ENCODE measurements at places on chromosomes 6 and 20.

DNA sequence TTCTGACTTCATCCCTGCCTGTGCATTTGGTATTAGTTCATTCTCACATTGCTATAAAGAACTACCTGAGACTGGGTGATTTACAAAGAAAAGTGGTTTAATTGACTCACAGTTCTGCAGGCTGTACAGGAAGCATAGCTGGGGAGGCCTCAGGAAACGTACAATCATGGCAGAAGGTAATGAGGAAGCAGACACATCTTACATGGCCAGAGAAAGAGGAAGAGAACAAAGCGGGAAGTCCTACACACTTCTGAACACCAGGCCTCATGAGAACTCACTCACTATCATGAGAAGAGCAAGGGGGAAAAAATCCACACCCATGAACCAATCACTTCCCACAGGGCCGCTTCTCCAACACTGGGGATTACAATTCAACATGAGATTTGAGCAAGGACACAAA lies 303.9 kb downstream of the CBLN4 start:
- DNase-seq, result no peak

- DNase-seq, result no peak
These were observed 11.2 kb downstream of the ZNF337 start for GRCh38 chr20:25685276-25686080.

GRCh38 chr6:54191461-54191860 lies 80.2 kb downstream of the MLIP start:
- DNase-seq, result no peak

DNA sequence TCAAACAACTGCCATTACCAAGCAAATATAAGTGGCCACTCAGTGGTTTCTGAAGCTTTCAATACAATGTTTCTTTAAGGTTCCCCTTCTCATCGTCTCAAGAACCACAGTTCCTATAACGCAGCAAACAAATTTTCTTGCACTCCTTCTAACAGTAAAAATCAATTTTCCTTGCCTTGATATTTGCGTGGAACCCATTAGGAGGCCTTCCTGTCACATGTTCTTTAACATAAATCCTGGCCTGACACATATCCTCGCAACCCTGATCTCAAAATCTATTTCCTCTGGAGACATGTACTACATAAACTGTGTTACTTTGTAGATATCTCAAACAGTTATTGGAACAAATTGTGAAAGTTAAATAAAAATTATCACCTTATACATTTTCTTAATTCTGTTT lies 65.9 kb upstream of the MANEA start:
- no peak for DNase-seq

DNA sequence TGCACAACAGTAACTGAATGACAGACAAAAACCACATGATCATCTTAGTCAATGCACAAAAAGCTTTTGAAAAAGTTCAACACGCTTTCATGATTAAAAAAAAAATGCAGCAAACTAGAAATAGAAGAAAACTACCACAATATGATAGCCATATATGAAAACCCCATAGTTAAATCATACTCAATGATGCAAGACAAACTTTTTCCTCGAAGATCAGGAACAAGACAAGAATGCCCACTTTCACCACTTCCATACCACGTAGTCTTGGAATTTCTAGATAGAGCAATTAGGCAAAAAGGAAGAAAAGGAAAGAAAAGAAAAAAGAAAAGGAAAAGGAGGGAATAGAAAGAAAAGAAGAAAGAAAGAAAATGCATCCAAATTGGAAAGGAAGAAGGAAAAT lies 44.6 kb upstream of the SLC23A2 start:
- DNase-seq, result no peak

- no peak for DNase-seq
These were observed 98.1 kb upstream of the MARCKS start for GRCh38 chr6:113758826-113759574.

GRCh38 chr20:52251136-52251700 lies 59.6 kb upstream of the ZFP64 start:
- DNase-seq, result no peak

DNA sequence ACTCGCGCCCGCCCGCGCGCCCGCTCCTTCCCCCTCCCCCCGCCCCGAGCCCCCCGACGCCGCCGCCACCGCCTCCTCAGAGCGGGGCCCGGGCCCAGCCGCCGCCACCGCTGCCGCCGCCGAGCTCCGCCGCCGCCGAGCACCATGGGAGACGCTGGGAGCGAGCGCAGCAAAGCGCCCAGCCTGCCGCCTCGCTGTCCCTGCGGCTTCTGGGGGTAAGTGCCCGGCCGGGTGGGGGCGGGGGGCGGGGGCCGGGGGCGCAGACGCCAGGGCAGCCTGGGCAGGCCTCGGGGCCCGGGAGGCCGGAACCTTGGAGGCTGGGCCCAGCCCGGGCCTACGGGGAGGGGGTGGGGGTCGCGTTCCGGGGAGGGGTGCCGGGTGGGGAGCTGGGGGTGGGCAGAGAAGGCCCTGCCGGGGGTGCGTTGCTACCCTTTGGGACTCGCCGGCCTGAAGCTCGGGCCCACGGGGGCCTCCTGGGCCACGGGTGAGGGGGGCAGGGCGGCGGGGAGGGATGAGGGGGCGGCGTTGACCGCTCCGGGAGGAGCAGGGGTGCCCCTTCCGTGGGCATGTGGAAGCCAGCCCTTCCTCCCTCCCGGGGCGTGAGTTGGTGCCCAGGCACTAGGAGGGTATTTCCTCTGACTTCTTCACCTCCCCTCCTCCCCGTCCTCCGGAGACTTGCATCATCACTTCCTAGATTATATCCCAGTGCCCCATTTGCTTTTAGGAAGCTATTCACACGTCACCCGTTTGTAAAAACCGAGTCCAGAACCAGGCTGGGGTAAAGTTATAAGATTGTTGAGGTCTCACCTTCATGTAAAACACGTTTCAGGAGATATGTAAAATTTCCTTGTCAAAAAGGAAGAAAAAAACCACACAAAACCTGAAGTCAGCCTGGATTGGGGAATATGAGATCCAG lies 533 bp downstream of the ZFAND3 start:
- DNase-seq, result peak; percentile 63

GRCh38 chr6:15534974-15535373 lies 127.9 kb downstream of the DTNBP1 start:
- DNase-seq, result no peak

DNA sequence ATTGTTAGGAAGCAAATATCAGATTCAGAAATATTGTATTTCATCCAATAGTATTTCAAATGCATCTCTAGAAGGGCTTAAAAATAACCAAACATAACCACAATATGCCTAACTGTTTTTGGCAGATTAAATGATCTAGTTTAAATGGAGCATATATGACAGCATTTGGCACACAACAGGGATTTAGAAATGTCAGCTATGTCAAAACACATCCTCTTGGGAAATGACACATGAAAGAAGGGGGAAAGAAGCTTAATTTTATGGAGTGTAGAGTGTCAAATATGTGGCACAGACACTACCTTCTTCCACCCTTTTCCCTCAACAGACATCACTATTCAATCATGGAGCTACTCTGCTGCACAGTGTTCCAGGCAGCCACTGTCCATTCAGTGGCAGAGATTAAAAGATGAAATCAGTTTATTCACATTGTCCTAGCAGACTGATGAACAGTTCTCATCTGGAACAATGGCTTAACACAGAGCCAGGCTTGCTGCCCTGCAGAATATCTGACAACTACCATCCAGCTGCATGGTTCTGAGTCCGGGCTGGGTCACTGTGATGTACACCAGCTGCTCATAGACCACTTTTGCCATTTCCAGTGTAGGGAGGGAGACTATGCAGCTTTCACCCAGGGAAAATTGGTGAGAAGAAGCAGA lies 349.8 kb downstream of the DHX35 start:
- DNase-seq, result no peak

DNA sequence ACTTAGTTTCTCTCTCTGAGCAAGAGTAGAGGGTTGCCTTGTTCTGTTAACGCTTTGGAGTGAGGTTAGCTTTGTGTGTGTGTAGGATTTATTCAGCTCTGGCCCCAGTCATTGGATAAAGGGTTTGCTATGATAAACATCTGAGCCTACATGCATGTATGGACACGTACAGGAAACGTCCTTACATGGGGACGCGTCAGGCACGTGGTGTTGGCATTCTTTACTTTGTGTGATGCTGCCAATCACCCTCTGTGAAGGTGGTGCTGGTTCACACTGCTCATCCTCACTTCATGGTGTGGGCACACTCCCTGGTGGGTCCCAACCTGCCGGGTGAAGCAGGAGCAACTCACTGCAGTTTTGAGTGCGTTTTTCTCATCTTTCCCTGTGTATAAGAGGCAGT lies 53.4 kb upstream of the CD93 start:
- no peak for DNase-seq

- DNase-seq, result peak; percentile 51
These were observed 845 bp downstream of the ZMYND8 start for GRCh38 chr20:47355489-47356219.

DNA sequence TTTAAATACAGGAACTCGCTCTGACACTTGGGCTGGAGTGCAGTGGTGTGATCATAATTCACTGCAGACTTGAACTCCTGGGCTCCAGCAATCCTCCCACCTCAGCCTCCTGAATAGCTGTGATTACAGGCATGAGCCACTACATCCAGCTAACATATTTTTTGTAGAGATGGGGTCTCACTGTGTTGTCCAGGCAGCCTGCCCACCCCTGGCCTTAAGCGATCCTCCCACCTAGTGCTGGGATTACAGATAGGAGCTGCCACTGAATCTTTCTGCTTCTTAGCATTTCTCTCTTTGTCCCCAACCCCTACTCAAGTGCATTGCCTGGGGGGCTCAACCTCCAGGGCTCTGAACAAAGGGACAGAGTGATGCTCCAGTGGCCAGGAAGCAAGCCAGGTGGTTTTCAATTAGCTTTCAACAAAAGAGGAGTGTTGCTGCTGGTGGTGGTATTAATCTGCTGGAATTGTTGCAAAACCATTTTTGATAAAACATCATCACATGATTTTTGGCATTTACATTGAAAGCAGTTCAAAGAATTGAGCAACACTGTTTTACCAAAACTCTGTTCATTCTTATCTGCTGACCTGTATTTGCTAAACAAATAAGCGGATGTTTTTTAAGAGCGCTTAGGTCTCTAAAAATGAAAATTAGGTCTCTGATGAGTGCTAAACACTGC lies 40.4 kb upstream of the BPIFA2 start:
- no peak for DNase-seq

- DNase-seq, result no peak
These were observed 33.6 kb downstream of the MAFB start for GRCh38 chr20:40655451-40655850.

- DNase-seq, result no peak
These were observed 680.9 kb downstream of the MAFB start for GRCh38 chr20:40008177-40008576.
